ENCODE measurements at places on chromosomes 4 and X.

DNA sequence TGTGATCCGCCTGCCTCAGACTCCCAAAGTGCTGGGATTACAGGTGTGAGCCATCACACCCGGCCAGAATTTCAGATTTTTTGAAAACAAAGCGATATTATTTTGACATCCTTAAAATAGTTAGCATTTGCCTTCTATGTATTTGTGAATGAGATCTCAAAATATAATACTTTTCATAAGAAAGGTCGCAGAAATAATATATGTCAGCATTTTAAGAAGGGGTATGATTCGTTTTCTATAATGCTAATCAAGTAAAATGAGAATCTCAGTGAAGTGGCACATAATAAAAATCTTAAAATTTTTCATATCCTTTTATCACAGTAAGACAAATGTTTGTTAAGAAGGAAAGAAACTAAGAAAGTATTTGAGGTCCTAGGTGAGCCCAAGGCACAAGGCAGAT lies 52.2 kb downstream of the GRSF1 start:
- no peak for DNase-seq

DNA sequence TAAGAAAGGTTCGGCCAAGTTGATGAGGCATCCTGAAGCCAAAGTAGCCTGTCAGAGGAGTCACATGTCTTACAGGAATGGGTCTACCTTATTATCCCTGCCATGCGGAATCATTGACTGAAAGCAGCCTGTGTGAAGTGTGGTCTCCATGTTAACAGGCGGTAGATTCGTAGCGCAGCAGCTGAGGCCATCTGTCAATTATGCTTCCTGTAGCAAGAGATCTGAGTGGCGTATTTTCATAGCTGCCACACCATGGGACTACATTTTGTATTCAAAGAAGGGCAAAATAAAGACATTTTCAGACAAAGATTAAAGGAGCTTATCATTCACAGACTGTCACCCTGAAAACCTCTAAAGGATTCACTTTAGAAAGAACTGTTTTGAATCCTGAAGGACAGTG lies 11.2 kb upstream of the MED14 start:
- no peak for DNase-seq

DNA sequence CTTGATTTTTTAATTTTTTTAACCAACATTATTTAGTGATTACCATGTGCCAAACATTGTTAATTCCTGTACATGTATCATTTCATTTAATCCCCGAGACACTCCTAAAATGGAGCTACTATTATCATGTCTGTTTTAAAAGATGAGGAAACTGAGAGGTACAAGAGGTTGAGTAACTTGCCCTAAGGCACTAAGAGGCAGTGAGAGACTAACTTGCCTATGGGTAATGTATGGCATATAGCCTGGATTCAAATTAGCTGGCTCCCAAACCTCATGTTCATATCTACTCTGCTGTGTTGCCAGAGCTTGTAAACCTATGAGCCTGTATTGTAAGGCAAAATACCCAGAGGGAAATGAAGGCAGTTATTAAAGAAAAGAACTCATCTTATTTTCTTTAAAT lies 443.6 kb downstream of the IL15 start:
- DNase-seq, result no peak

GRCh38 chr4:36328130-36328529 lies 46.7 kb downstream of the DTHD1 start:
- DNase-seq, result peak; percentile 54

DNA sequence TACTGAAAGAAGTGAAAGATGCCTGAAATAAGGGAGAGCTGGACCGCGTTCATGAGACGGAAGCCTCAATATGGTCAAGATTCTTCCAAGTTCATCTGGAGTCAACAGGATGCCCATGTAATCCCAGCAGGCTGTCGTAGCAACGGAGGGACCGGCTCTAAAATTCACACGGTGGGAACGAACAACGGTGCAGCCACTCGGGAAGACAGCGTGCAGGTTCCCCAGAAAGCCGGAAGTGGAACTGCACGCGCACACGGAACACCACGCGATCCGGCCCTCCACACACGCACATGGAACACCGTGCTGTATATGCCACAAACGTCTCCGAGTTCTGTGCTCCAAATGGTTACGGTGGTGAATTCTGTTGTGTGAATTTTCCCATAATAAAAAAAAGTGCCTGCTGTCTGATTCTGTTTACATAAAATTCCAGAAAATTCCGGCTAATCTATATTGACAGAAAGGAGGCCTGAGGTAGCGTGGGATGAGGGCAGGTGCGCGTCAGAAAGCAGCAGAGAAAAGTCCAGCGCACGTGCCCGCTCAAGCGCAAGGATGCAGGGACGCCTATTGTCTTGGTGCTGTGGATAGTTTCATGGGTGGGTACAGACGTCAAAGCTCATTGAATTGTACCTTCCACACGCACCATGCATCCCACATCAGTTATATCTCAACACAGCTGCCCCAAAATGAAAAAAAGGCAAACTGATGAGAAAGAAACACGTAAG lies 31.2 kb downstream of the PPP2R3B start:
- no peak for DNase-seq

DNA sequence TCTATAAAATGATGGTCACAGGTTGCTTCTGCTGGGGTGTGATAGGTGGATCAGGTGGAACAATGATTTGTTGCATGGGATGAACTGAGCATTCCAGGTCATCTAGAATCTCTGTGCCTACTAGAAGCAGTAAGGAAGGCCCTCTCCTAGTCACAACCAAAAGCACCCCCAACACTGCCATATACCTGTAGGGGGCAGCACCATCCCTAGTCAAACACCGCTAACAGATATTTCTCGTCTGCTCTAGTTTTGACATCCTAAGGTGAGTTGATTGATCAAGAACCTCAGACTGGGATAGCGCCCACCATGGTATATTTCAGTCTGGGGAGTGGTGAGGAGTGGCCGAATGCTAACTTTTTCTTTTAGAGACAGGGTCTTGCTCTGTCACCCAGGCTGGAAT lies 160.2 kb downstream of the NHS start:
- peak; percentile 32 for DNase-seq

DNA sequence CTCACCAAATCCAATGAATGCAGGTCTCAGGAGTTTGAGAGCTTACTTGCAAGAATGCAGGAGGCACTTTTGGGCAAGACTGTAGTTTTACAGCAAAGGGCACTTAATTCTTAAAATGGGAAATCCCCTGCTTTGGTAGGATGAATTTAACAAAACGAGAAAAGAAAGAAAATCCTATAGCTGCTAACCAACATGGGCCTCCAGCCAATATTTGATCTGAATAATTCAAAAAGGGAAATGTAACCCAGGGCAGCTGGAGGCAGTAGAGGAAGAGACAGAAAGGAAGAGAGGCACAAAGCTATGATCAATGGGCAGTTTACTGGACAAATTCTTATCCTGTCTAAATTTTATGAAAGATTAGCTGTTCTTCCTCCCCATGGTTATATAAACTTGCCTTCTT lies 142.3 kb downstream of the SH3KBP1 start:
- DNase-seq, result no peak

DNA sequence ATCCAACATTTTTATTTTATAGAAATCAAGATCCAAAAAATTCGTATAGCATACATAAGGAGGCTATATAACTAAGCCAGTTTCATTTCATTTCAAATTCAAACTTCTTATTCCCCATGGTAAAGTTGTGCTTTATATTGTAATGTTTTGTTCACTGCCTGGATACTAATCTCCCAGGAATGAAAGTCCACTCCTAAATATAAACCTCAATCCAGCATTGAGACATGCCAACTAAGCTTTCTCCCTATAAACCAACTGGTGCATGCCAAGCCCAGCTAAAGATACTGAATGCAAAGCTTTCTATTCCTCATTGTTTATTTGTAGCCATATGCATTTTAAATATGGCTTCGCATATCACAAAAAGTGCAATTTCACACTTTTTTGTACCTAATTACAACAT lies 63.8 kb upstream of the INPP4B start:
- DNase-seq, result no peak

Data from AML-193 (cell line).